ENCODE measurements at places on chromosomes 16 and 17. TPM values are rescaled to one million over a fixed set of nuclear protein-coding genes. Genes with fewer than 3 reads are reported as not detected.
A peak's percentile ranks its signal among the peaks of the same experiment; 100 is the strongest.

DNA sequence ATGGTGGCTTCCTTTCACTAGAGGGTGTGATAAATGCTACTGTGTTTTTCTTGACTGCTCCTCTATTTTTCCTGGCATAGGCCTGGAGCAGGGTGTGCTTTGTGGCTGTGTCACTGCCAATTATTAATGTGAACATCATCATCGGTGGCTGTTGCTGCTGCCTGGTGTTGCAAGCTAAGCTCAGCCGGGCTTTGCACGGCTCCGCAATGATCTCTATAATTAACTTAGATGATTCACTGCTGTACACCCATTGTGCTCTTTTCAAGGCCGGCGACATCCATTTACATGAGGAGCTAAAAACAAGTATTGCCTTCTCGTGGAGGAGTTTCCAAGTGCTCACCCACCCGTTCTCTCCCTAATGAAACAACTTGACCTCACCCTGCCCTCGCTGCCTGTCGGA lies 160.1 kb upstream of the IRX3 start:
- no peak for DNase-seq

- DNase-seq = no peak
Measured at GRCh38 chr17:43529947-43530287, 16.2 kb downstream of the ETV4 start.

- DNase-seq = no peak
Measured at GRCh38 chr17:18009609-18010420, 29.2 kb downstream of the ATPAF2 start.

- DNase-seq = no peak
Measured at GRCh38 chr17:2388020-2388682, 12.7 kb downstream of the MNT start.

DNA sequence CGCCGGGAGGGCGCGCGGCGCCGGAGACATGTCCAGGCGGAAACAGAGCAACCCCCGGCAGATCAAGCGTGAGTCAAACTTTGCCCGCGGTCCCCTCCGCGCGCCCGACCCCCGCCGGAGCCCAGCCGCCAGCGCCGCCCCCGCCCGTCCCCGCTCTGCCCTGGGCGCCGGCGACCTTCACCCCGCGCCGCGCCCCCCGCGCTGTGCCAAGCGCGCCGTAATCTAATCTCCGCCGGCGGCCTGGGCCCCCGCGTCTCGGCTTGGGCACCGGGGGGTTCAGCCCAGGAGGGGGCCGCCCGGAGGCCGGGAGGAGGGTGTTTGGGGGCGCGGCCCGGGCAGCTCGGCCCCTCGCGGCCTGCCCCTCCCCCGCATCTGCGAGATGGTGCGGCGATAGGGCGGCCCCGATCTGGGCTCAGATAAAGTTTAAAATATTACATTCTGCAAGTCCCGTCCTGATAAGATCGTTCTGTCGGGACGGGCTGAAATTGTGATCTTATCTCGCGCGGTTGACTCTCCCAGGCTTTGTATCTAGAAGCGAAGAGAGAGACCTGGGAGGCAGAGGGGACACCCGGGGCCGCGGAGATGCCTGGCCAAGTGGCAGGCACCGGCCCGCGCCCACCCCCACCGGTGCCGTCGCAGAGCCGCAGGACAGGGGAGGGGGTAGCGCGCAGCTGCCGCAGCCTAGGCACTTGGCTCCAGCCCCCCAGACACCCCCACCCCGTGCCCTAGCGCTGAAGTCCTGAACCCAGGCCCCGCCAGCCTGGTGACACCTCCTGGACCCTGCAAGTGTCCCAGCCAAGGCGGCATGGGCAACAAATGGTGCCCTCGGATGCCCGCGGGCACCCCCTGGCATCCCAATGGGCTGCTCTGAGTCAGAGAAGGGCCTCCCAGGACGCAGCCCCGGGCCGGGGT lies 787 bp downstream of the ZFPM1 start:
- DNase-seq = peak; percentile 66

Gene EFNB3
- not detected for total RNA-seq

All from activated naive CD8-positive, alpha-beta T cell treated with anti-CD3 and anti-CD28 coated beads, Interleukin-2, amount 10 ng/mL, durations not matched to agents 7 days and 5 days (primary cell).